ENCODE measurements at places on chromosomes 2 and 18. TPM values are rescaled to one million over a fixed set of nuclear protein-coding genes. Genes with fewer than 3 reads are reported as not detected.

Gene TLX2
- 0.63 TPM for total RNA-seq

Gene MYOM1
- total RNA-seq: 2.0 TPM

Gene MTIF2
- 26.9 TPM for total RNA-seq

Gene TMEM163
- total RNA-seq: 0.17 TPM

Gene PTCD3
- 136 TPM for total RNA-seq

Gene NDUFS1
- 54.4 TPM for total RNA-seq

Gene MAB21L4
- not detected for total RNA-seq

Gene GPR39
- not detected for total RNA-seq

Gene CKAP2L
- total RNA-seq: 45.9 TPM

Gene RND3
- total RNA-seq: not detected

Gene PLGLB1
- 6.9 TPM for total RNA-seq

Gene MAP2
- total RNA-seq: not detected

Gene ST6GAL2
- total RNA-seq: not detected

Gene IL1F10
- total RNA-seq: not detected

Gene CXCR1
- 0.28 TPM for total RNA-seq
